ENCODE measurements at places on chromosomes 13 and 19.

DNA sequence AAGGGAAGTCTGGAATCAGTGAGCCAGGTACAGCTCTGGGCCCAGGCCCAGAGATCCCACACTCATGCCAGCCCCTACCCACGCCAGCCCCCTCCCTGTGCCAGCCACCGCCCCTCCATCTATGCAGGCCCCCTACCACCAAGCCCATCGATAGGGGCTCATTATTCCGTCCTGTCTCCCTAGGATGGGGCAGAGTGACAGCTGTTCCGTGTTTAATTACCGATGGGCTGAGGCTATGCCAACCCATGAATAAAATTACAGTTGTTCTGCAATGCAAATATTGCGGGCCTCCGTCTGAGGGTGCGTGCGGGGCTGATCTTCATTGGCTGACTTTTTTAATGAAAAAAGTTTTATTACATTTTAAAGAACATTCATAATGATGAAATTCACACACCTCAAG, 35.6 kb upstream of the PEPD start:
- no peak for DNase-seq

- DNase-seq: no peak
Observed at GRCh38 chr13:49444524-49445395, 686 bp downstream of the SETDB2 start.

DNA sequence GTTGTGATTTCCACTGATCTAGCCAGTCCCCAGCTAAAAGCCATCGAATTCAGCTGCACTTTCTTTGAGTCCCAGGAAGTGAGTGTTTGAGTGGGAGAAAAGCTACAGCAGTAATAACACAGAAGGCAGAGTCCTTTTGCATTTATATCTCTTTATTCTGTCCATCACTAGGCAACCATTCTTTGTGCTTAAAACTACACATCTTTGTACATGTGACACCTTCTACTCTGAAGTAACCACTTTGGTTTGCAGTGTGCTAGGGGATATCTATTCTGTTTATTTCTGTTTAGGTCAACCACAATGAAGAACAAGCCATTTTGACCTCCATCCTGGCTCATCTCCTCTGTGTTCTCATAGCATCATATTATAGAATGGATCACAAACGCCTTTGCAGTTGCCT, 226.0 kb upstream of the SERP2 start:
- DNase-seq: no peak

DNA sequence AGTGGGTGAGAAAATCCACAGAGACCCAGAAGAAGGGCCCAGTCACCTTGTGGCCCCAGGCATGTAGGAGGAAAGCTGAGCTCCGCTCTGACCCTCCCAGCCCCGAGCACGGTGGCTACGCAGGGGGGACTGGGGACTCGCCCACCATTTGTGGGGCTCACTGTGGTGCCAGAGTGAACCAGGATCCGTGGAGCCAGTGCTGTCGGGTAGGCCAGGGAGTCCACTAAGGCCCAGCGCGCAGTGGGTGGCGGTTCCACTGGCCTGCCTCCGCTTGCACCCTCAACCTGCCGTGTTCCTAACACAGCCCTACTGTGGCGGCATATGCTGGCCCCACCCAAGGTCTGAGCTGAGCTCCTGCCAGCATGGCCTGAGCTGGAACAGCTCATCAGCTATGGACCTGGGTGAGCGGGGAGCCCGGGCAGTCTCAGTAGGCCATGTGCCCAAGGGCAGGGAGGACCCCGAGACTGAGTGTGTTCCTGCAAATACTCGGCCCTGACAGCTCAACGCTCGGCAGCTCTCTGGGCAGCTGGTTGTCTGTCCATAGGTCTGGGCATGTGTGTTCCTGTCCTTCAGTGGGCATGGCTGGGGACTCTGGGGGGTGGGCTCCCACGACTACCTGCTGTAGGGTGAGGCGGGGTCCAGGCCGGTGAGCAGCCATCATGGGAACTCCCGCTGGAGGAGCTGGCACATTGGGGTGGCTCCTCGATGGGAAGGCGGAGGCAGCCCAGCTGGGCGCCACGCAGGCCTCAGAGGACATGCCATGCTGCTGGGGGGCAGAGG, 36.6 kb downstream of the CEBPG start:
- no peak for DNase-seq

GRCh38 chr13:21006141-21007005, 55.0 kb downstream of the LATS2 start:
- no peak for DNase-seq

DNA sequence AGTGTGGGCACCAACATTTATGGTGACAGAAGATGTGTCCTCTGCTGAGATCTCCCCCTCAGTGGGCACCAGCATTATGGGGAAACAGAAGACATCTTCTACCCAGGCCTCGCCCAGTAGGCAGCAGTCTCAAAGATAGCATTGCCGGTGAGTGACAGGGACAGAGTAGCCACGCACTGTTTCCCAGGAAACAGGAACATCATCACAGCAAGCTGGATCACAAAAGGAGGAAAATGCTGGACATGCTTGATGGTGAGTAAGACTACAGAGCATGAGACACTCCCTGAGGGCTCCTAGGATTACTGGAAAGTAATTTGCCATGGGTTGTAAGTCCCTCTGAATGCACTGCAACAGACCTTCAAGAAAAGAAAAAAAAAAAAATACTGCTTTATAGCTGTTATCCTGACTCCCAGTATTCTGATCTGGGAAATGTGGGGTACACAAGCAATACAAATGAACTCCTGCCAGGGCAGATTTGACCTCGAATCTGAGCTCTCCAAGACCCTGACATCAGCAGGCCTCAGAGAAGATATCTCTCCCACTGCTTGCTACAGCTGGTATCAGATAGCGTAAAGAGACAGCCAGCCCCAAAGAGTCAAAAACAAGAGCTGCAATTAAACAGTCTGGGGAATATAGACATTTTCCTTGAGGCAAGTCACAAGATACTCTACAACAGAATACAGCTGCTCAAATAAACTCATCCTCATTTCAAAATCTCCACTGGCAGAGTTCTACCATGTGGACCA, 180.4 kb downstream of the RBM26 start:
- no peak for DNase-seq

DNA sequence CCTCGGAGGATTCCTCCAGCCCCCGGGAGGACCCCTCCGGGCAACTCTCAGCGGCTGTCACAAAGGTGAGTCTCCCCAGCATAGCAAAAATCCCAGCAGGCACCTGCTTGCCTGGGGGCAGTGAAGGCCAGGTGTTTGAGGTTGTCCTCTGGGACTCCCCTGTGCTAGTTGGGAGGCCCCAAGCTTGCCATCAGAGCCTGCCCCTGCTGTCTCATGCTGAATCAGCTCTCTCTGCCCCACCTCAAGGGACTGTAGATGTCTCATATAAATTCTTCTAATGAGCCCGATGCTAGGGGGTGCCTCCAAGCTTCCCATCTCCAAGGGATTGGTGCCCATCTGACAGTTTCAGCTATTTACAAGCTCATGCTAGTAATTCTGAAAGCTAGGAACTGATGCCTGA, 53.6 kb downstream of the NWD1 start:
- no peak for DNase-seq

- DNase-seq: no peak
Observed at GRCh38 chr13:29336356-29336755, 259.1 kb downstream of the SLC7A1 start.

GRCh38 chr19:48461651-48461981, 6.2 kb downstream of the KCNJ14 start:
- DNase-seq: no peak

GRCh38 chr13:28002886-28003698, 14.6 kb upstream of the URAD start:
- no peak for DNase-seq

DNA sequence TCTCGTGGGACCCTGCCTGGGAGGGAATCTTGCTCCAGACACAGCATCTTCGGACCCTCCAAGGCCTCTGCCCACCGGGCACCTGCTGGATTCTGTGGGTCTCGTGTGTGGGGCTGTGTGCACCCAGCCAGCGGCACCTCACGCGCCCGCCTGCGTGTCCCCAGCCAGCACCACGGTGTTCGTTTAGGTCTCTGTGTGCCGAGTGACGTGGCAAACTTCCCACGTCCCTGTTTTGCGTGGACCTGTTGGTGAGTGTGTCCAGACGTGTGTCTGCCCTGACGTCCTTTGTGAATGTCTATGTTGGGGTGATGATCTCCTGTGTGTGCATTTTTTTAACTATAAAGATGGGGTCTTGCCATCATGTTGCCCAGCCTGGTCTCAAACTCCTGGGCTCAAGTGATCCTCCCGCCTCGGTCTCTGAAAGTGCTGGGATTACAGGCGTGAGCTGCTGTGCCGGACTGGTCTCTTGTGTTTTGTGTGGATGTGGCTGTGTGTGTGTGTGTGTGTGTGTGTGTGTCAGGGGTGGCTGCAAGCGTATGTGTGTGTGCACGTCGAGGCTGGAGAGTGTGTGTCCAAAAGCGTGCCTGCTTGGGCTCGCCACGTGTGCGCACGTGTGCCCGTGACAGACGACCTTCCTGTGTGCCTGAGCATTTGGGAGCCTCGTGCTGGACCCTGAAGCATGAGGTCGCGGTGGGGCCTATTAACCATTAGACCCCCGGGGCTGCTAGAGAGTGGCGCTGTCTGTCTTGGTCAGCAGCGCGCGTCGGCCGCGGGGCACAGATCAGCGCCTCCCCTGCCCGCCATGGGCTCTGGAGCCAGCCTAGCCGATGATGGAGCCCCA, 15.7 kb downstream of the ARID3A start:
- no peak for DNase-seq

DNA sequence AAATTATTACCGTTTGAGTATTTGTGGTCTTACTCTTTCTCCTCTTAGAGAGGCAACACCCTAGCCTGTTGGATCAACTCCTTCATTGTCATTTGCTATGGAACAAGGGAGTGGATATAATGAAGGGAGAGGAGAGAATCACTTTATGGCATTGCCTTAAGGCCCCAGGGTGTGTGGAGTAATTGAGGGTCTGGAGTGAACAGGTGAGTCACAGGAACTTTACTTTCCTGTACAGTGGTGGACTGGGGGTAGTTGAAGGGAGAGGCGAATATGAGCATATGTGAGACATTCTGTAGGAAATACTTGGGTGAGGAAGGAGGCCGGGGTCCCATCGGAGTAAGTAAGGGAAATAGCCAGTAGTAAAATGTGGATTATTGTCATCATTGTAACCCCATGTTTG, 17.0 kb downstream of the DGKH start:
- DNase-seq: no peak

GRCh38 chr13:20383058-20383457, 142.6 kb downstream of the CRYL1 start:
- no peak for DNase-seq

DNA sequence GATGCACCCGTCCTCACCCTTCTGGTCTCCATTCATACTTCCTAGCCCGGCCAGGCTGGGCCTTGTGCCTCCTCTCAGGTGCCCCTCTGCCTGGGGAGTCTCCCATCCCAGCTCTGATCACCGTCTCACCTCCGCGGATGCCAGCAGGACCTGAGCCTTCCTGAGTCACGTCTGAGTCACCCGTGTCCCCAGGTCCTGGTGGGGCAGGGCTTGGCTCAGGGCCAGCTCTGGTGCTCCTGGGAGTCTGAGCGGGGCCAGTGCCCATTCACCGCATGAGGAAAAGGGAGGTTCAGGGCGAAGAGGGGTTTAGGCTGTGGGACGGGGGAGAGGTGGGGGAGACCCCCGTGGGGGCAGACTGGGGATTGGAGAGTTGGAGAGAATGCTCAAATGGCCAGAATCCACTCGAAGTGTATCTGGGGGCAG, 593 bp downstream of the ATP8B3 start:
- no peak for DNase-seq

GRCh38 chr19:19460258-19460731, 54.8 kb downstream of the GATAD2A start:
- DNase-seq: no peak

GRCh38 chr13:77537289-77537919, 1.9 kb downstream of the SCEL start:
- DNase-seq: no peak

DNA sequence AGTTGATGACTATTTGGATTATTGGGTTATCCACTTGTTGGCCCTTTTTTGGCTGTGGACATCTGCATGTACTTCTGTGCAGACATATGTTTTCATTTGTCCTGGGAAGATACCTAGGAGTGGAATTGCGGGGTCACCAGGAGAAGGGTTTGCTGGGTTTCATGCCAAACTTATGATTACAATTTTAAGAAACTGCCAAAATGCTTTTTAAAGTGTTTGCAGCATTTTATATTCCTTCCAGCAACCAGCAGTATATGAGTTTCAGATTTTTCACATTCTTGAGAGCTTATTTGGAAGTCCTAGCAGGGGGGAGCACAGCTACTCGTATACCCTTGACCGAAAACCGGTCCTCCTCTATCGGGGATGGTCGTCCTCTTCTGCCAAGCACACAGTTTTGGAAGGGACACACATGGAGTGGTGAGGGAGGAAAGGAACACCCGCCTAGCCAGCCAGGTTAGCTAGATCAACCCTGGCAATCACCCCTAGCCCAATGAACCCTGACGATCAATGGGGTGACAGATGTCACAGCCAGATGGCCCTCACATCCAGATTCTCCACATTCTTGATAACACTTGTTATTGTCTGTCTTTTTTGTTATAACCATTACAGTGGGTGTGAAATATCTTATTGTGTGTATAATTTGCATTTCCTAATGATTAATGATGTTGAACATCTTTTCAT, 26.7 kb upstream of the RNF113B start:
- DNase-seq: no peak

- DNase-seq: no peak
Observed at GRCh38 chr13:63497601-63498000, 2082.0 kb upstream of the PCDH20 start.

GRCh38 chr13:106047859-106048258, 487.6 kb downstream of the EFNB2 start:
- DNase-seq: no peak

DNA sequence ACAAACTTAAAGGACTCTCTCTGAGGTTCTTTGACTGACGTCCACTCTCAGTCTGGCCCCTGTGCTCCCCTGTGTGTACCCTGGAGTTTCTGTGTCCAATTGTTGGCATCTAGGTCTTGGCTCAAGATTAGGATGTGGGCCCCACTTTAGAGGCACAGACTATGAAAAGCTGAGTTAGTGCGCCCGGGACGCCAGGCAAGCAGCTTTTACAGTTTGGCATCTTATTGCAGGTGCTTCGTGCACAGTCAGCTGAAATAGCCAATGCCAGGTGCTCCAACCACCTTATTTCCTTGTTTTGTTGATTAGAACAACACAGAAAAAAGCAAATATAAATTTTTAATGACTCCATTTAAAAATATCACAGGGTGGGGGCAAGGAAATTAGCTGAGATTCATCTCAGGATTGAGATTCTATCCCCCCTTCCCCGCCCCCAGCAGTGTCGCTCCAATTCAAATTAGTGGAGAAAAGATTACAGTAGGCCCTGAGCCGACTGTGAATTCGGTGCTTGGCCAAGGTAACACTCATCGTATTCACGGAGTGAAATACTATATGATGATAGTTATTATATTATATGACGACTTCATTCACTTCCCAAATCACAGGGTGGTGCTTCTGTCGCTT, 4.3 kb downstream of the SOX1 start:
- no peak for DNase-seq

GRCh38 chr19:43611788-43612187, at the start of gene SRRM5:
TSS of gene SRRM5 (plus strand) at chr19:43612088. CDS start at chr19:43612122, 34 bp downstream.
- no peak for DNase-seq

GRCh38 chr13:103883164-103883563, 816.9 kb upstream of the SLC10A2 start:
- peak; percentile 52 for DNase-seq

- DNase-seq: no peak
Observed at GRCh38 chr19:3234800-3235199, 10.3 kb downstream of the CELF5 start.

GRCh38 chr19:13849991-13850909, 26.7 kb upstream of the NANOS3 start:
- no peak for DNase-seq

Measured in iPS DF 6.9 (cell line).